ENCODE measurements at places on chromosomes 3 and 15.
A peak's percentile ranks its signal among the peaks of the same experiment; 100 is the strongest.

DNA sequence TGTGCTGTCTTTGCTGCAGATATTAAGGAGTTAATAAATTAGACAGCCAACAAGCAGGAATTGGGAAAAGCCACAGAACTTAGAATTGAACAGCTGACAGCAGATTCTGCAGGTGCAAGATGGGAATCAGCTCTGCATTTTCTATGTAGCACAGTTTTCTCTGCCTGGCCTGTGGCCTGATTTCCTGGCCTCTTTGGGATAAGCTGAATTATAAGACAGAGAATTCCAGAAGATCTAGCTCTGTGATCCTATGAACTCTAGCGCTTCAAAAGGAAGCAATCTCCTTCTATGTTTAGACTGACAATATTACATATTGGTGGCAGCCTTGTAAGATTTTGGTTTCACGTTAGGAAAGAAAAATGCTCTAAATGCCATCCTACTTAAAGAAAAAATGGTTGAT is 24.0 kb upstream of the SOX2 start:
- DNase-seq, result no peak

DNA sequence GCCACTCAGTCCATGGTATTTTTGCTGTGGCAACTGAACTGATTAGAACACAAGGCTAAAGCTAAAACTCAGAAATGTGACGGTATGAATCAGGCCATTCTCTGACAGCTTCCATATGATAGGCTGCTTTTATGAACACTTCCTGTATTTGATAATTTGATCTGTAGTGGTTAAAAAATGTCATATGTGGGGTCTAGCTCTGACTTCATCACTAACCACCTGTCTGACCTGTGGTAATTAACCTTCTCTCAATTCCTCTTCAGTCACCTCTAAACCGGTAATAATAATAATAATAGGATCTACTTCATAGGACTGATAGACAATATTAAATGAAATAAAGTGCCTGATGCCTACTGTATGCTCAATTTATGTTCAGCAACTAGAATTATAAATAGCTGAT is 223.2 kb downstream of the MBNL1 start:
- no peak for DNase-seq

GRCh38 chr15:62533687-62534086 is 368.6 kb upstream of the C2CD4B start:
- no peak for DNase-seq

GRCh38 chr3:12929801-12930200 is 88.4 kb upstream of the RPL32 start:
- no peak for DNase-seq

DNA sequence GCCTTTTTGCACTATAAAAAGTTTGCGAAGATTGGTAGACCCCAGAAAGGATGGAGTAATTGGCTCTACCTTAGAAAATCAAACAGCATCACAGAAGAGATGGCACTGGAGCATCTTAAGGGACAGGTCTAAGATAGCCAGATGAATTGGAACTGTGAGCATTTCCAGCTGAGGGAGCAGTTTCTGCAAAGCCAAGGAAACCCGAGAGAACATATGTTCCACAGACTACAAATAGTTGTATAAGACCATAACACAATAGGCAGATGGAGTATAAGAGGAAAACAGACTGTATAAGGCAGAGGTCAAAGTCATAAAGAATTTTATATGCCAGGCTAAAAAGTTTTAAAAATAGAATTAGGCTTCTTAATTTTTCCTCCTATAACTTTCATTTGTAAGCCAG is 46.0 kb downstream of the TSC22D2 start:
- no peak for DNase-seq

GRCh38 chr3:179418610-179419009 is 32.7 kb downstream of the GNB4 start:
- peak; percentile 29 for DNase-seq

- DNase-seq, result no peak
Measured at GRCh38 chr3:30693470-30694120, 87.2 kb downstream of the TGFBR2 start.

- no peak for DNase-seq
Measured at GRCh38 chr15:51793521-51794305, 35.7 kb upstream of the TMOD3 start.

DNA sequence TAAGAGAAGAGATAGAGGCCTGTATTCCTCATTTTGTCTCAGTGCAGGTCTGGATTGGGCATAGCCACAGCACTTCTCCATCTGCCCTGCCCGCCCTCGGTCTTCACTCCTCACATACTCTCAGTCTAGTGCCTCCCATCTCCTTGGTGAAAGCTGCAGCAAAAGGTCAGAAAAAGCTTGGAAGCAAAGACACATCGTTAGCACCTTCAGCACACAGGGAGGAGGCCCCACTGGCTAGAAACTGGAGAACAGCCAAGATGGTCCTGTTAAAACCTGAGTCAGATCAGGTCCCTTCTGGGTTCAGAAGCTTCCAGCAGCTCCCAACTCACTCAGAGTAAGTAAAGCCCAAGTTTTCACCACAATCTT is 1.6 kb upstream of the KLF15 start:
- DNase-seq, result no peak

GRCh38 chr3:194673761-194674160 is 1.8 kb upstream of the LSG1 start:
- DNase-seq, result no peak

GRCh38 chr15:94023531-94023930 is 207.8 kb upstream of the MCTP2 start:
- no peak for DNase-seq

GRCh38 chr3:169496402-169496801 is 167.1 kb downstream of the MECOM start:
- no peak for DNase-seq

DNA sequence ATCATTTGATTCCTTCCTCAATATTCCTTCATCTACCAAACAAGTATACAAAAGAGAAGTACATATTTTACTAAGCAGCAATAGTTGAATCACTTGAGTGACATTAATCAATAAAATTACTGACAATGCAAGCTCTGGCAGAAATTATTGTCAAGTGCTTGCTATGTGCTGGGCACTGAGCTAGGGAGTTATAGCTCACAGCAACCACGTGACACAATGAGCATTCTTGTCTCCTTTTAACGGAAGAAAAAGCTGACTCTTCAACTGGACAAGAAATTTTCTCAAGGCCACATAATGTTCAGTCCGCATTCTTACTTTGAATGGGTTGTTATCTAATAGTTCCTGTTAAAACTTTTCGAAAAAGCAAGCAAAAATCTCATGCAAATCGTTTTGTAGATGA is 500.1 kb downstream of the PYDC2 start:
- no peak for DNase-seq

- no peak for DNase-seq
Measured at GRCh38 chr15:45372041-45372995, 6.0 kb downstream of the GATM start.

DNA sequence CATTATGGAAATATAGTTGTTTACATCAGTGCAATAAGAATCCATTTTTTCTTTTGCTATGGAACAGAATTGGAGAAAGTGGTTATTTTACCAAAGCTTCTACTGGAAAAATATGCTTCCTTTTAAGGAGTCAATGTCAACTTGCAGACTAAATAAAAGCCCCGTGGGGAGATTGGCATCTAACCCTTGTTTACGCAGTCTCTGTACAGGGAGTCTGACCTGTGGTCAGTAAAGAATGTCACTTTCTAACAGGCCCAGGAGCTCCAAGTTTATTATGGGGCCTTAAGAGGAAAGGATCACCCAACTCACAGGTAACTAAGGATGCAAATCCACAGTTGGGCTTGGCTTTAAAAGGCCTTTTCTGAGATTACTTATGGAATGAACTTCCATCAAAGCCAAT is 1751.2 kb downstream of the SI start:
- no peak for DNase-seq

DNA sequence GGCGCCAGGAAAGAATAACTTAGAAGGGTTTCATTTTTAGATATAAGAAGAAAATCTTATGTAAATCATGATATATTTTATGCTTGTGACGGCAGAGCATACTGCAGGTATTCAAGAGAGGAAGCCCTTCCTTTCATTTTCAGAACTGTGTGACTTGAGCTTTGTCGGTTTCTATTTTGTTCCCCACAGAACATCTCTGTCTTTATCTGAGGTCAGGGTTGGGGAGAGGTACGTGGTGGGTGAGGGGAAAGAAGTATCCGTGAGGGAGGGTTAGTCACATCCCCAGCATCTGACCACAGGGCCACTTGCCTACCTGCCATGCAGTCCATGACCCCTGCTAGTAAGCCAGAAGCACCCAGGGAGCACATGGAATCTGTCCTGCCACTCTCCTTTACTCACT is 126.5 kb downstream of the DGKG start:
- DNase-seq, result no peak

DNA sequence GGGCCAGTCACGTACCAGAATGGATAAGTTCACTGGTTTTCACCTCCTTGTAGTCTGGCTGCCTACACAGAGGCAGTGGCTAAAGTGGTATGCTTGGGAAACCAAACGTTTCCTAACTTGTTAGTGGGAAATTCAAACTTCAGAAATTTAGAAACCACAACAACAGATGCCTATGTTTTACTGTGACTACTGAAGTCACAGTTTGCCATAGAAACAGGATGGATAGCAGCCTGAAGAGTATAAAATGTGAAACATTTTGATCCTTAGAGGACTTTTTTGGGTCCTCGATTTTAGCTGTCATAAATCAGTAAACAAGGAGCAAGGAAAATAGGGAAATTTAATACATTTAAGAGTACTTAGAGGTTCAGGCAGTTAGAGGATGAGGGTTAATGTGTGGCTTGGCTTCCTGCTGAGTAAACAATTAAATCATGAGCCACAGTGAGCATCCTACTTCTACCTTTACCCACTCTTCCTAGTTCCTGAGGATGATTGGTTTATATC is 48.6 kb downstream of the CMSS1 start:
- DNase-seq, result no peak

DNA sequence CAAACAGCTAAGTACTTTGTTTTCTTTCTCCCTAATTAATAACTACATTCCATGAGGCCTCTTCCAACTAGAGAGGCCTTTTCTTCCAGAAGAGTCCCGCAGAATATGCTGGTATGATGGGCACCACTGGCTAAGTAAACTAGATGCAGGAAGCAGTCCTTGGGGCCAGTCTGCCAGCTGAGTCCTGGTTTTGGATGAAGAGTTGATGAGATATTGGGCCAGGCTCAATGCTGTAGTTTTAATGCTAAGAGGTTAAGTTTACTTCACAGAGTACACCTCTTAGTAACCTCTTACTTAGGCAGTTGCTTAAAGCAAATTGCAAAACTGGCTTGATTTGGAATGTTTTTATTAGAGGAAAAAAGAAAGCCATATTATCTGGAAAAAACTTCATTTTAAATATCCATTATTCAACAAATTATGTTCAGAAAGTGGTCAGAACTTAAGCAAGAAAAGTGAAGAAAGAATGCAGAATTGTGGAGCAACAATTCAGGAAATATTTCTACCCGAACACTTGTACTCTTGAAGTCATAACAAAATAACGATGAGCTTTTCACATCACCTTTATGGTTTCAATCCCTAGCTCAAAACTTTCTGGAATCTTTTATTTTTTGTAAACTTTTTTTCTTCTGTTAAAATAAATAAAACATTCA is 178.4 kb upstream of the CDIN1 start:
- DNase-seq, result no peak

DNA sequence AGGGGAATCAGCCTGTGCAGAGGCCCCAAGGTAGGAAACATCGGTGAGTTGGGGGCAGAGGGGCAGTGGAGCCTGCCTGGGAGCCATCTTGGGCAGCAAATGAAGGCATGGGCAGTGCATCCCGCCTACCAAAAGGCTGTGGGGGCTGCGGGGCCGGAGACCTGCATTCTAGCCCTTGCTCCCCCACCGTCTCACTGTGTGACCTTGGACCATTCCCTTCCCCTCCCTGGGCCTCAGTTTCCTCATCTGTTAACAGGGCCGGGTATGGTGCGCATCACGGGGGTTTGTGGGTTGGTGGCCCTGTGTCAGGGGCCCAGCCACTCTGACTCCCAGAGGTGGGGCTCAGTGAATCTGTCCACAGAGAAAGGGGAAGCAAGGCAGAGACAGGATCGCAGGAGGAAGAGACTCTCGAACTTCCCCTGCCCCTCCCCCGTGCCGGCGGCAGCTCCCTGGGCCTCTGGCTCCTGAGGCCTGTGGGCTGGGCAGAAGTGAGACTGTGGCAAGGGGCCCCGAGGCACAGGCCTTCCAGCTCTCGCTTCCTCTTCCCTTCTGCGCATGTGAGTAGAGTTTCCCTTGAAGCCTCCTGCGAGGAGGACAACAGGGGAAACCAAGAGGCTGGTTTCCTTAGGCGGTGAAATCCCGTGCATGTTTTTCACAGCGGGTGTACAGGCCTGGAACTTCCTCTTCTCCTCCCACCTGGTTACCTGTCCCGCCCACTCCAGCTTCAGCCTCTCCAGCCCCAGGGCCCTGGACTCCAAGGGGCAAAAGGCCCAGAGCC is 42.9 kb downstream of the IDH2 start:
- DNase-seq, result no peak

DNA sequence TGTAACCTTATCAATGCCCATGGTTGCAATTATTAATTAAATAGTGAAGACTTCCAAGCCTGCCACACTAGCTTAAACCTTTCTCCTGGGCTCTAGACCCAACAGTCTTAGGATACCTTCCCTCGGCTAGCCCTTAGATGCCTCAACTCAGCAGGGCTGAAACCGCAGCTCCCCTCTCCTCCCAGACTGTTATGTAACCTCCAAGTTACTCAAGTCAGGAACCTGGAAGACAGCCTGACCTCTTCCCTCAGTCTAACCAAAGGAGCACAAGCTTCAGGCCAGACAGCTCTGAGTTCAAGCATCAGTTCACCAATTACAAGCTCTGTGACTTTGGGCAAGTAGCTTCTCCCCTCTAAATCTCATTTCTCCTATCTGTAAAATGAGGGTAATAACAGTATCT is 70.5 kb upstream of the HACD2 start:
- DNase-seq, result no peak

- DNase-seq, result peak; percentile 60
Measured at GRCh38 chr3:117628823-117629291, 919.3 kb downstream of the TUSC7 start.

DNA sequence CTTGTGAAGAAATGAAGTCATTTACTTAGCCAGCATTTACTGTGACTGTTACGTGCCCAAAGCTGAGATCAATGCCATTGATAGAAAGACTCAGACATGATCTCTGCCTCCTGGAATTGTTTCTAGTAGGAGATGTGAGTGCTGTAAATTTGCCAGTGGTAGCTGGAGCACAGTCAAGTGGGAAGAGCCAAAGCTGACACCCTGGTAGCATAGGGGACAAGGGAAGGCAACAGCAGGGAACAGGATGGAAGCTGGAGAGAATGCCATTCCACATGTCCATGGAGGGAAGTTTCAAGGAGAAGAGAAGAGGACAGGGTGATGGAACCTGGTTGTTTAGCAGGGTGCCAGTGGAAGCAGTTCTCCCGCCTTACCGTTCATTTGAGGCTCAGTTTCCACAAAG is 64.0 kb downstream of the TCAIM start:
- no peak for DNase-seq

DNA sequence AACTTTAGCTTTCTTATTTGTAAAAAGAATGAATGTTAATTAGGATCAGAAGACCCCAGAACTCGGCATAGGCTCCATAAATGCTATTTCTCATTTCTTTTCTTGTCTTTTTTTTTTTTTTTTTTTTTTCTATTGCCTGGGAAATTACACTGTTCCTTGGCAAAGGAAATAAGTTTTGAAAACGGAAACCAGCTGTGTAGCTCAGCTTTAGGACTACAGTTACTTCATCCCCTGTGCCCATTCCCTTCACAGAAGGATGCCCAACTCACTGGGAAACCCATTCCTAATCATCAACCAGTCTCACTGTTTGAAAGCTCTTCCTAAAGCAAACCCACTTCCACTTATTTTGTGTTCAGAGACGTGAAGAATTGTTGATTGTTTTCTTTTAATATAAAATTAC is 254.0 kb upstream of the IL12A start:
- no peak for DNase-seq

GRCh38 chr3:141491929-141492328 is 5.1 kb downstream of the RASA2 start:
- DNase-seq, result no peak

- DNase-seq, result no peak
Measured at GRCh38 chr3:192068464-192069254, 607.7 kb downstream of the PYDC2 start.
